Activated naive CD4-positive, alpha-beta T cell treated with anti-CD3 and anti-CD28 coated beads, Interleukin-2, amount 50 U/mL, for 16 hours (primary cell): ENCODE measurements at places on chromosomes 2 and 18.

- peak; percentile 41 for DNase-seq
These were observed 515 bp upstream of the PLEKHB2 start for GRCh38 chr2:131104487-131105155.

GRCh38 chr2:207416111-207416510, 113.7 kb upstream of the CREB1 start:
- DNase-seq: no peak

- DNase-seq: no peak
These were observed 25.0 kb downstream of the FN1 start for GRCh38 chr2:215410932-215411285.

DNA sequence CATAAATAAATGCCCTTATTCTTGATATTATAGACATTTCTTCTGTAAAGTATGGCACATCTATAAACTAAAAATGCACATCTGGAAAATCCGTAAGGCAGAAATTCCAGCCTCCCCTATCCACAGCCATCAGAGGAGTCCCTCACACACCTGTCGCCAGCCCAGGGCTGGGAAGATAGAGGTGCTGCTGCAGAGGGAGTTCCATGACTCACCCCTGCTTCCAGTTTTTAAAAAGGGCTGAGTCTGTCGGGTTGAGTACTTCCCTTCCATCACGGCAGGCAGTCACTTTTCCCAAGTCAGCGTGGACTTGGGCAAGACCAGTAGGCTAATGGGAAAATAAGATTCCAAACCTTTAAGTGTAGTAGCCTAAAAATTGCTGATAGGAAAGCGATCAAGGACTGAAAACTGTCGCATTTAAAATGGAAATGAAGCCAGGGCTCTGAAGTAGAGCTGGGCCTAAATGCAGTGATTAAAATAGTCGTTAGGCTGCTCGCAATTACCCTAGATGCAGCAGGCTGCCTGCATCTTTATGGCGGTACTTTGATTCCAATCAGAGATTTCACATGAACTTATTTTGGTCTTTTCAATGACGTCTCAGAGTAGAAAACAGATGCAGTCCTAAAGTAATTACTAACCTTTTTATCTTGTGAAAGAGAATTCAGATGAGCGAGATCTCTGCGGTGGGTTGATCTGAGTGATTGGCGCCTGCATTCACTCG, 280.5 kb downstream of the AGAP1 start:
- no peak for DNase-seq

- DNase-seq: no peak
These were observed 123.6 kb downstream of the PLB1 start for GRCh38 chr2:28619213-28620196.

- DNase-seq: no peak
These were observed 2.6 kb downstream of the GTF3C2 start for GRCh38 chr2:27353762-27354596.

DNA sequence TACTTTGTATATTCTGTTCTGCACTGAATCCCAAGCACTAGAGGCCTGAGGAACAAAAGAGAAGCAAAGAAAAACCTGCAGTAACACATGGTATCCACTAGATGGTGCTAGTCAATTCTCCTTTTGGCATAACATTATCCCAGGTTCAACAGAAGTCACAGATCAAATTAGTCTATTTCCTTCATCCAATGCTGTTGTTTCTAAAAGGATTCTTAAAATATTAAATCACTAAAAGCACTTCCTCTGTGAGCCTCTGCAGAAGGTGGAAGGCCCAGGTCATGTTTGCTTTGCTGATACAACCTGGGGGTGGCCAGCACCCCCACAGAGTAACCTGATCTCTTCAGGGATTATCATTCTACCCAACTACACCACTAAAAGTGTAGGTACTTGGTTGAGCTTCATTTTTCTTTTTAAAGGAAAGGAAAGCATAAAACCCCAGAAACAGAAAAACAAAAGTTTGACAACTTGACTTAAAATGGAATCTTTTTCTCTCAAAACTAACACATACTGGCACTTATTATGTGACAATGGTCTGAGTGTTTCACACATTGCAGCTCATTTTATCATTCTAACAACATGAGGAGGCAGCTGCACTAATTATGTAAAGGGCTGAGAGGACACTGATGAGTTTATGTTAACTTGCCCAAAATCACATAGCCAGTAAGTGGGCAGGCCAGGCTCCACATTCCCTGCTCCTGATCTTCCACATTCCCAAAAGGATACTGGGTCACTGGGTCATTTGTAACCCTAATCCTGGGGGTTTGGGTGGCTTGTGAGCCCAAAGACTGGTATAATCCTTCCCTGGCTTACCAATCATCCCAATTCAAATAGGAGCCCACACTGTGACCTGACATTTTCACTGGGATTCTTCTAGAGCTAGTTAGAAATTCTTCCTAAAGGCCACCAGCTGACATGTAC, 66.8 kb upstream of the DNER start:
- DNase-seq: no peak

- DNase-seq: no peak
These were observed 30.2 kb upstream of the IL1R2 start for GRCh38 chr2:101961338-101962191.

- no peak for DNase-seq
These were observed 39.5 kb downstream of the INPP4A start for GRCh38 chr2:98484121-98484557.

DNA sequence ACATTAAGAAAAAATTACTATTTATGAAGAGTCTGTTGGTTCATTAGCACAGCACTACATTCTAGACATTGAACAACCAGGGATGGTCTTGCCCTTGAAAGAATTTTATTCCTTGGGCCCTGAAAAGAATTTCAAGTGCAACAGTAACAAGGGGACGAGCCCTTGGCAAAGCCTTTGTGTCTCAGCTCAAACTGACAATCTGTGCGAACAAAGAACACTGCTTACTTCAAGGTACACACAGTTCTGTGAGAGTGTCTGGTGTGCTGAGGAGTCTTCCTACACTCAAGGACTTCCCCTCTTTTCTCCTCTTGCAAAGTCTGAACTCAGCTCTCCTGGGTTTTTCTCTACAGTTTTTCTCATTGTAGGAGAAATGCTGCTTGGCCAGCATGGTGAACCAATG, 373.4 kb downstream of the NBAS start:
- no peak for DNase-seq

DNA sequence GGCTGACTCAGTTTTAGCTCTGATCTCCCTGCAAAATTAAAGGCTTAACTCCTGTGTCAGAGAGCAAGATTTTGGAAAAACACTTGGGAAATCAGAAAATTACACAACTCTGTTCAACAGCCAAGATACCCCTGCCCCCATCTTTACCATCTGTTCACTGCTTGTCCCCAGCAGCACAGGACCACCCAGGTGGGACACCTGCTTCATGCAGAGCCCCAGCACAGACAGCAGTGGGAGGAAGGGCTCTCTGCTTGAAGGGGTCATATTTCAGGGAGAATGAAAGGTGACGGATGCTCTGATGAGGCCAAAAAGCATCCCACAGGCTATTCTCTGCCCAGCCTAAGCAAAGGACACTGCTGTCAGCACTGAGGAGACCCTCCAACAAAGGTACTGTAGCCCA, 584.6 kb upstream of the KLHL29 start:
- DNase-seq: no peak

DNA sequence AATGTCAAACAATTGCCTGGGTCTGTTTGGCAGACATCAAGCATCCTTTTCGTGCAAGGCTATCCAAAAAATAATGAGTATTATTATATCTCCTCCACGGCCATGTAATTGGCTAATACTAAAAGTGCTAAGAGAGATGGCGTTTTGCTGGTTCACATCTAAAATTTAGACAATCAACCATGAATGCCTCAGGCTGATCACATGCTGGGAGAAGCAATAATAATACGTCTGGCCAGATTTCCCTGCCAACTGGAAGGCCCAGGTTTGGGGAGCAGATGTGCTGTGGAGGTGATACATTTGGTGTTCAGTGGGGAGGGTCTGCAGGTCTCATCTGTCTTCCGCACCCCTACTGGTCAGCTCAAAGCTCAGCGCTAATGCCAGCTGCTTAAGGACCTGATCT, 60.3 kb upstream of the CREB1 start:
- no peak for DNase-seq

GRCh38 chr2:136828774-136829173, 63.4 kb downstream of the THSD7B start:
- DNase-seq: no peak

DNA sequence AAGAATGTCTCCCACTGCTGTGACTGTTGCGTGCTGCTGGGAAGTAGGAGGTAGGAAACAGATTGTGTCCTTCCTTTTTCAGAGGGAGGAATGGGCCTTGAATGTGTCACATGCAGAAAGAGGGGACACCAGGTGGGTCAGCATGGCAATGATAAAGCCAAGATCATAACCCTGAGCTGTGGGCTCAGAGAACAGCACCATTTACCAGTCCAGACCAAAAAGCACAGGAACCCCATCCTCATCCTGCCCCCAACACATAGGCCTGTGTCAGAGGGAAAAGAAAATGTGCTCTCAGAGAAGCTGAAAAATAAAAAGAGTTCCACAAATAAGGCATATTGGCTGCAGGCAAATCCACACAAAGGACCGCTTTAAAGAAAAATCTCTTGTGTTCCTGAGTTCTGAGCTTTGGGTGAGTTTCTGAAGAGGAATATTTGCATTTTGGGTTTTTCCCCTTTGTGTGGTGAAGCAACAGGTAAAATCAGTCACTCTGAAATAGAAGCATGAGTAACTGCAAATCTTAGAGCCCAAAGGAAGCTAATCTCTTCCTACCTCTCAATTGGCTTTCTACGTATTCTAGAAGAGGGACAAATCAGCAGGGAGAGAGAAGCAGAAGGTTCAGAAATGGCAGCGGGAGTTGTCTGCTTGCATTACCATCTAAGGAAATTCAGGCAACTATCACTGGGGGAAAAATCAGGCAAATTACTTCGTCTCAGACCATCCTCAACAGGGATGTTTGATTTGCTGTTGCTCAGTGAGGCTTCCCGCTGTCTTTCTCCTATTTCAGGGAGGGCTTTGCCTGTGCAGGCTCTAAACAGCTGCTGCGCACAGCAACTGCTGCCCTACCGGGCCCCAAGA, 106.8 kb downstream of the BCL11A start:
- no peak for DNase-seq

DNA sequence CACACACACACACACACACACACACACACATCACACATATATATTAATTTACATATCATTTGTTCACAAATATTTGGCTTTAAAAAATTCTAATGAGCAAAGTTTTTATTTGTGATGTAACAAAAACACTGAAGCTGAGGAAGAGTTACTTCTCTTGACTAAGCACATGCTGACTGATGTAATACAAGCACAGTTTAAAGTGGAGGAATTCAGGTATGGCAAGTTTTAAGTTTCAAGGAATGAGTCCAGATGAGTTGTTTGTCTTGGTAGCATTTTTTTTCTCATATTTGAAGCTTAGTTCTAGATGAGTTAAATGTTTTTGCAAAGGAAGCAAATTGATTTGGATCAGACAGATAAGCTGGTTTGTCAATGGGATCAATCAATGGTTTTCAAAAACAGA, 20.2 kb upstream of the CALCRL start:
- DNase-seq: no peak
